NCI-H2029 (cell line): ENCODE measurements at places on chromosomes 3 and 15.

- no peak for DNase-seq
Observed at GRCh38 chr3:189143321-189143720, 28.4 kb upstream of the TPRG1 start.

- no peak for DNase-seq
Observed at GRCh38 chr15:68729789-68730411, 90.8 kb downstream of the ANP32A start.

DNA sequence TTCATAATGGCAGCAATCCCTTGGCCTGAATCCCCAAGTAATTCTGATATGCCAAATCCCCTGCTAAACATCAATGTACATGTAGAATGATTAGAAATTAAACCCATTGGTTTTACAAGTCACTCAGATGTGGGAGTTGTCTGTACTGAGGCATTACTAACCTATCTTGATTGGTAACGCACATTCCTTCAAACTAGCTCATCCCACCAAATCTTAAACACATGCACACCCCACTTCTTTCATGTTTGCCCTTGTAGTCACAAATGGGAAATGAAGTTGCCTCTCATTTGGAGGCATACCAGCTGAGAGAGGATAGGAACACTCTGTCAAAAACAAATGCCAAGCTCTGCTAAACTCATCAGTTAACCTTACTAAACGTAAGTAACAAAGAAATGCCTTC lies 29.1 kb upstream of the MAN2C1 start:
- no peak for DNase-seq

GRCh38 chr3:52292247-52293065 lies 4.8 kb downstream of the GLYCTK start:
- no peak for DNase-seq

DNA sequence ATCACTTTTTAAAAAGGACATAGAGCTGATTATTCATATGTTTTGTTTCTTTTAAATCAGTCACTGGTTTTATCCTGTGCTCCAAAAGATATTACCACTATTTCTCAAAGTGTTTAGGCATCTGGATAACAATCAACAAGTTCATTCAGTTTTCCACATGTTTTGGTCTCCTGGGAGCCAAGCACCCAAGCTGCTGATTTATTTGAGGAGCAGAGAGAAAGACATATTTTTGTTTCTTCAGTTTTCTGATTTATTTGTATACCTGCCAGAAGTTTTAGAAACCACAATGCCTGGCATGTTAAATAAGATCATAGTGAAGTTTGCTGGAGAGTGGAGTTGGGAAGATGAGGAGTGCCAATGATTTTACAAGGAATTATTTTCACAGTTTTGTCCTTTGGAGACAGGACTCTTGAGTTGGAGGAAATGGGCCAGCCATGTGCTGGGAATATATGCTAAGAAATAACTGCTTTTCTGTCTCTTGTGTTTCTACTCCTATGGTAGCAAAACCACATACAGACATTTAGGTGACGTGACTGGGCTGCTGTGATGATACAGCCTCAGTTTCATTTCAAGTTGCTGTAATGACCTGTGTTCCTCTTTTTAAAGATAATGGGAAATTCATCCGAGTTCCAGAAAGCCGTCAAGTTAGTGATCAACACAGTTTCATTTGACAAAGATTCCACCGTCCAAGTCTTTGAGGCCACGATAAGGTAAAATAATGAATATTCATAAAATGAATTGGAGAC lies 11.7 kb downstream of the EDEM1 start:
- DNase-seq: no peak

- no peak for DNase-seq
Observed at GRCh38 chr15:35522061-35522460, 23.9 kb downstream of the DPH6 start.

DNA sequence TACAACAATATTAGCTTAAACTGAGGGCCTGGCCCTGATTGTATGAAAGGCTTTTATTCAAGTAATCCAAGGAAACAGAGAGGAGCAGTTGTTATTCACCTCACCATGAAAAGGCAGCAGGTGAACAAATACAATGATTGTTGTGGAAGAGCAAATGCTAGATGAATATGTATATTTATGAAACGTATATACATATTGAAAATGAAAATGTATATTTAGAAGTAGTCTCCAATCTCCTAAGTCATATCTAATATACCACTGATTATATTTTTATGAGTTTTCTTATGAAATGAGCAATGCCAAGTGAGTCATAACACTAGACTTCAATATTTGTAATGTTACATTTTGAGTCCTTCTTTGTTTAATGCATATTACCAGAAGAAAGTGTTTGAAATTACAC lies 116.2 kb upstream of the KCNMB2 start:
- peak; percentile 34 for DNase-seq

- DNase-seq: no peak
Observed at GRCh38 chr3:183210862-183211341, 42.2 kb upstream of the B3GNT5 start.

DNA sequence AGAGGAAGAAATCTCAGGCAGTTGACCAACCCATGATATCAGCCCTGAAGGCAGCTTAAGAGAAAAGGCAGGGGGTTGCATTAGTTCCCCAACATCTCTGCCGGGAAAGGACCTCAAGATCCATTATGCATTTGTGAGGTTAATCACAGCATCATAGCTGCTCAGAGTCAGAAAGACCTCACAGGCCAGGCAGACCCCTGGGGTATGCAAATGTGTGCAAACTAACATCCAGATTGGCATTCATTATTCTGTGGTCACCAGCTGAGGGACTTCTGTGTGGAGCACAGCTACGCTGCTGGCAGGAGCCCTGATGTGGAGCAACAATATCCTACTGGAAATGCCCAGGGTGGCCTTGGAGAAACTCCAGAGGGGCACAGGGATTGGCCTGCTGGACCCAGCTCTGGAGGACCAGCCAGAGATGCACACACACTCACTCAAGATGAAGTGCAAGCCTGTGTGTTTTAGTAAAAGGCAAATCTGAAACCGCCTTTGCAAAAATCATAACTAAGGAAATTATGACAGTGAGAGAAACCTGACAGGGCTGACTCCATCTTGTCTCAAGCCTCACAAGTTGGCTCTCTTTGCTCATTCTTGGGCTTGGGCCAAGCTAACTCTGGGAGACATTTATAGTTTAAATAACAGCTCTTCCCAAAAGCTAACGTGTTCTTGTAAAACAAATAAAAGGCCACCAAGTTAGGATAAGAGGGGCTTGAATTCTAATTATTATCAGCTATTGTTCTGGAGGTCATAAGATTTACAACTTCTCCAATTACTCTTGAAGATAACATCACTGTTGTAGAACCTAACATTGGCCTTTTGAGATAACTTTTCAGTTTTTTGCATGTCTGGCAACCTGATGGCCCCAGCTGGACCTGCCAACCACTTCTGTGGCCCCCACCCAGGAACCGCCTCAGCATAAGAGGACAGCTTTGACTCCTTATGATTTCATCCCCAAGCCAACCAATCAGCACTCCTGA lies 257.1 kb downstream of the UACA start:
- DNase-seq: no peak

- DNase-seq: no peak
Observed at GRCh38 chr15:83816124-83816883, 162.4 kb downstream of the ADAMTSL3 start.

GRCh38 chr15:82172506-82172905 lies 90.0 kb downstream of the EFL1 start:
- DNase-seq: no peak

DNA sequence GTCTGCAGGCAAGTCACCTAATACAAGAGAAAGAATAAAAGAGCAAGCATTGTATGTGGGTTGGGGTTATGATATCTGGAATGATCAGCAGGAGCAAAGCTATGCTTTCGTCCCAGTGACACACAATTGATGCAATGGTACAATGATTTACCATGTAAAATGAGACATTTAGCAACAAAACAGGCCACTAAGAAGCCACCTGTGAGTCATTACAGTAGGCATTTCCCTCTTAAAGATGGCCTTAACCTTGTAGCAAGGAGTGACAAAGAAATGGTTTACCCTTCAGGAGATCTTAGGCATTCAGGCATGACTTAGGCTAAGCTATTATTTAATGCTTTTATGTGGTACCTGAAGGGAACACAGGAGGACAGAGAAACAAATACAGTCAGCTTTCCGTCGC lies 373.3 kb upstream of the RBMS3 start:
- DNase-seq: no peak

DNA sequence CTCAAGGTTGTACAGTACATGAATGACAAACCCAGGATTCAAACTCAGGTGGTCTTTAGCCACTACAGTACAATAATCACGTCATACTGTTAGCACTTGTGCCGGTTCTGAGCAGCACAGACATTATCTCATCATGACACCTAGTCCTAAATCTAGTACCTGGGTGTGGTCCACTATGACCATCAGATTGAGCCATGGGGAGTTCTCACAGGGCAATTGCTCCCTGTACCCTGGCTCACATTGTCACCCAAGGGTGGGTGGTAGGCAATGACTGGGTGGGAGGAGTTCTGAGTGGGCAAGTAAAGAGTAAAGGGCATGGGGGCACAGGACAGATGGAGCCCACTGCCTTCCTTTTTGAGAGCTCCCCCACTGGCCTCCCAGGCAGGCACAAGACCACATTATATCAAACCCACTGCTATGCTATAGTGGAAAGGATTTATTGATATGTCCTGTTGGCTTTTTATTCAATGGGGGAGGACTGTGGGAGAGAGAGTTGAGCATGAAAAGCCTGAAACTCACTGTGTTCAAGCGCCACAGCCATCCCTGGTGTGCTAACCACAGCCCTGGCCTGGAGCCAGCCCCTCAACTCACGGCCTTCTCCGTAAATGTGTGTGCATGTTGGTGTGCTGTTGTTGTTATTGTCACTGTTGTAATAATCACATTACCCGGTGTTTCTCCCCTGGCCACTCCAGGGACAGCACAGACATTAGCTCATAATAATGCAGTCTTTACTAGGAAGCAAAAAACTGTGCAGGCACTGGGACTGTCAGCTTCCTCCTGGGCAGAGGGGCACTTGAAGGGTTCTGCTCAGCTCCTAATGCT lies 27.3 kb downstream of the ADCY5 start:
- peak; percentile 87 for DNase-seq

DNA sequence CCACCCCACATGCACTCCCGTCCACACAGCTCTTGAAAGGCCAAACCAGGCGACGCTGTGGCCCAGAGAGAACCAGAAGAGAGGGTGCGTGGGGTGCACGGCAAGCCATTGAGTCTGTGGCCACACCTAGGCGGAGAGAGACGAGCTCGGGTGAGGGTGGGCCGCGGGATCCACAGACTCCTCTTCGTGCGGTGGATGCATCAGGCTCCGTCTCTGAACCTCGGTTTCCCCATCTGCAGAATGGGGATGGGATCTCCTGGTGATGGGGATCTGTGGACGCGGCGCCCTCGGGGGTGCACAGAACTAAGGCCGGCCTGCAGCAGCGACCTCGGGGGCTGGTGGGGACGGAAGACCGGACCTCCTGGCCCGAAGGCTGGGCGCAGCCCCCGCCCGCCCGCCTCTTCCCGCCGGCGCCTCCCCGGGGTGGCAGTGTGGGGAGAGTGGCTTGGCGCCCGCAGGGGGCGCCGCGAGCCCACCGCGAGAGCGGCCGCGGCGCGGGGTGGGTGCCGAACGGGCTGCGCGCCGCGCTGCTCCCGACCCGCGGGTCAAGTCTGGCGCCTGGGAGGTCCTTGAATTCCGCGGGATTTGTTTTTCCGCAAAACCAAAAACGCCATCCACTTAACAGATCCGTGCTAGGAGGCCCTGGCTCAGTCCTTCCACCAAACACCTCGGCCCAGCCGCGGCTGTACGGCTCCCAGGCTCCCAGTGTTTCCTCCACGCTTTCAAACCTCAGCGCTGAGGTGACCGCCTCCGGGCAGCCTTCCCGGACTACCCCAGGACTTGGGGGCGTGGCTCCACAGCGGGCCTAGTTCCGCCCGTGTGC lies 13.2 kb upstream of the ADPGK start:
- DNase-seq: no peak

DNA sequence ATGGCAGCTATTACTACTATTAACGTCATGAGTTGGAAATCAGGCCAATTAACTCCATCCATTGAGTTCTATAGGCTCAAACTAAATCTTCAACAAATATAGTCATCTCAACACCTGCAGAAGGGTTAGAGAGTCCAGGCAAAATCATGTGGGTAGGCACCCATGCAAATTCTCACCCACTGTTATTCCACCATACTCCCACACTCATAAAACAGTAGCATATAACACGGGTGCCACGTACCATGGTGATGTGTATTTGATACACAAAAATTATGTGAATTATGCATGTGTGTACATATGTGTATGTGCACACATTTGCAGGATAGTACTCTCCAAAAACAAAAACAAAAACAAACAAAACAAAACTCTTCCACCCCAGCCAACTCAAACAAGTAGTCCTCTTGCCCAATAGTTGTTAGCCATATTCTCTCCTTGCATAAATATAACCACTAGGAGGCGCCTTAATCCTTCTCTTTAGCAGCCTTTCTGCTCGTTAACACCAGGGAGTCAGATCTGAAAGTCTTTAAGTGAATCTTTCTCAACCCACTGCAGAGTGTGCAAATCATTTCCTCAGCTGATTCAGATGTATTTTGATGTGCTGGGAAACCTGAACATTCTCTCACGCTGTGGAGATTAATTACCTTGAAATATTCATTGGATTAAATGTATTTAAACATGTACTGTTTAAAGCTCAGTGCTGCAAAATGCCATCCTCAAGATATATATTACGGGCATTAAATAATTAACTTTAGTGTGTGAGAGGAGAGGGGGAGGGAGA lies 38.0 kb upstream of the COPB2 start:
- DNase-seq: peak; percentile 77

DNA sequence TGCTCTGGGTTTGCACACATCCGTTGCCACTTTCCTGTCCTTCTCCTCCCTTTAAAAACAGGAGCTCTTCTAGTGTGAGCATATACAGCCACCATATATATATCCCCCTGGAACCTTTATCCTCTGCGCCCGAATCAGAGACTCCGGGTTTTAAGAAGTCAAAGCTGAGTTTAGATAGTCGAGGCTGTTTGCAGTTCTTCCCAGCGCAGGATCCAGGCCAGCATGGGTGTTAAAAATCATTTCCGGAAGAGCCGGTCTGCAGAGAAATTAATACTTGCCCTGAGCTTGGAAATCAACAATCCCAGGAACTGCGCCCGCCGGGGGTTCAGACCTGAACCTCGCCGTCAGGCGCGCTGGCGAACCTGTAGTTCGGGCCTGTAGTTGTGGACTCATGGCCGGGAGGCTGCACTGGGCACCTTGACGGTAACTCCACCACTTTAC lies 2.3 kb downstream of the SHOX2 start:
- no peak for DNase-seq

- DNase-seq: no peak
Observed at GRCh38 chr3:94063496-94064119, 747 bp downstream of the NSUN3 start.

DNA sequence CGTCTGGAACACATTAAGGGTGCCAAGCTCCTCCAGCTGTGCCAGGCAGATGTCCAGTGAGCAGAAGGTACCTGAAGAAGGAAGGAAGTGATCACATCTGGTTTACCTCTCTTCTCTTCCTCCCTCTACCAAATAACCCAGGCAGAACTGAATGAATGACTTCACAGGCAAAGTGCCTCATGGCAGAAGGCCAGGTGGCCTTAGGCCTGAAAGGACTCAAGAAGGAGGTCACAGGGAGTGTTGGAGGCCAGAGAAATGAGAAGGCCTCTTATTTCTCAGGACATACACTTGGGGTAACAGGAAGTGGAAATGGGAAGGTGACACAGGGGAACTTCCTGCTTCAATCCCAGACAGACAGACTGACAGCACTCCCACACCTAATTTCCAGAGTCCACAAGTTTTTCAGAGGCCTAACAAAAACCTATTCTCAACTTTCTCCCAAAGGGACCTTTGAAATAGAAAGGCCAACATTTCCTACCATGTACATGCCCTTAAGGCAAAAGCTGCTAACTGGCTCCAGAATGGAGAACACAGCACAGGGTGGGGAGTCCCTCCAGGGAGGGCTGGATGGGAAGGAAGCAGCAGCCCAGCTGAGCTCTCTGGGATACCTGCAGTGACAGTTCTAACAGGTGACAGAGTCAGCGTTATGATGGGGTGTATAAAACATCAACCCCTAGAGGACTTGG lies 17.6 kb upstream of the SIN3A start:
- no peak for DNase-seq
